ENCODE measurements at places on chromosomes 3 and 15.

GRCh38 chr15:68418611-68419161 is 13.3 kb downstream of the ITGA11 start:
- no peak for DNase-seq

- no peak for DNase-seq
These were observed 20.6 kb upstream of the SENP7 start for GRCh38 chr3:101533603-101533968.

DNA sequence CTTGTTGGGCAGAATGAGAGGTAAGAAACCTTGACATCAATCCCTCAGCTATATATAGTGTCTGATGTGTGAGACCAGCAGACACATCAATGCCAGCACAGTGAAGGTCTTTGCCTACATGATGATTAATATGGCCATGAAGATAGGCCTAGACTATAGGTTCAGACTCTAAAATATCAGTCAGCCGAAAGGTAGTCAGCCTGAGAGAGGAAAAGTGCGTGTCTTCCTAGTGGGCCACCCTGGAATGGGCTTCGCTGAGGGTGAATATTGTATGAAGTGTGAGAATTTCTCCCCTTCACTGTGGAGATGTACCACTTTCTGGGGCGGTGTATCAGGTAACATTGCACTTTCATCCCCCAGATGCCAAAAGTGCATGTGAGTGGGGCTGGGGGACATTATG is 33.0 kb upstream of the EPHB1 start:
- no peak for DNase-seq

GRCh38 chr15:56254265-56254664 is 10.6 kb upstream of the RFX7 start:
- no peak for DNase-seq
